ENCODE measurements at places on chromosomes 7 and 10.
A peak's percentile ranks its signal among the peaks of the same experiment; 100 is the strongest.

- no peak for DNase-seq
Observed at GRCh38 chr10:29256019-29256418, 32.9 kb upstream of the LYZL1 start.

DNA sequence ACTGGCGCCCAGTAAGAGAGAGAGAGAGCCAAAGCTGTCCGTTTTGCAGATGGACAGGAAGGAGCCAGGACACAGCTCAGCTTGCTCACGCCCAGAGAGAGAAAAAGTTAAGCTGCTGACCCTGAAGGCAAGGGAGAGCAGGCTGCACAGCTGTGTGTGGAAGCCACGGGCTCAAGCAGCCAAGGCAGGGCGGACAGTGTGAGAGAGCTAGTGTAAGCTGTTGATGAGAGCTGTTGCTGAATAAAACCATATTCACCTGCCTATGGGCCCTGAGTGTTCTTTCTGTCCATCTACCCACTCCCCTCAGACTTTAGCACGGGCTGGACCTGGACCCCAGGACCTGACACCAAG is 5.4 kb downstream of the INMT start:
- DNase-seq: no peak

- DNase-seq: no peak
Observed at GRCh38 chr10:61754587-61755550, 92.1 kb downstream of the CABCOCO1 start.

DNA sequence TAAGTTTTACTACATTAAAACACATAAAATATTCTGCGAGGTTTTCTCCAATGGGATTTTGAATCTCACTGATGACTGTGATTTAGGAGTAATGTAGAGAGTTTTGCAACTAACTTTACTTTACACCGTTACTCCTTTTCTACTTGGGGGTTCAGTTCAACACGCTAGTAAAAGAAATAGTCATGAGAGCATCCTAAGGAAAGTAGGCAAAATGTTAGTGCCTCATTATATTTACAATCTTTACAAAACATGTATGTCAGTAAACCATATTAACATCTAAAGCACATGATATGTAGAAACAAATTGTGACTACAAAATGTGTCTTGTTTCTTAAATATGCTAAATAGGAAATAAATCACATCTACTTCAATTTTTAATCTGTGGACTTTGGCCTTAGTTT is 6.0 kb downstream of the MEOX2 start:
- DNase-seq: no peak

DNA sequence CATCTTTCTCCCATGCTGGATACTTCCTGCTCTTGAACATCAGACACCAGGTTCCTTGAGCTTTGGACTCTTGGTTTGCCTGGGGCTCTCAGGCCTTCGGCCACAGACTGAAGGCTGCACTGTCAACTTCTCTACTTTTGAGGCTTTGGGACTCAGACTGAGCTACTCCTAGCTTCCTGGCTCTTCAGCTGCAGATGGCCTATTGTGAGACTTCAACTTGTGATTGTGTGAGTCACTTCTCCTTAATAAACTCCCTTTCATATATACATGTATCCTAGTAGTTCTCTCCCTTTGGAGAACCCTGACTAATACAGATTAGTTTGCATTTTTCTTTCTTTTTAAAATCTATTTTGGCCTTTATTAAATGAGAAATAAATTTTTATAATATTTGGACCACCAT is 276.2 kb upstream of the SEMA3C start:
- DNase-seq: no peak

- DNase-seq: no peak
Observed at GRCh38 chr7:2000153-2000687, 232.5 kb downstream of the MAD1L1 start.

DNA sequence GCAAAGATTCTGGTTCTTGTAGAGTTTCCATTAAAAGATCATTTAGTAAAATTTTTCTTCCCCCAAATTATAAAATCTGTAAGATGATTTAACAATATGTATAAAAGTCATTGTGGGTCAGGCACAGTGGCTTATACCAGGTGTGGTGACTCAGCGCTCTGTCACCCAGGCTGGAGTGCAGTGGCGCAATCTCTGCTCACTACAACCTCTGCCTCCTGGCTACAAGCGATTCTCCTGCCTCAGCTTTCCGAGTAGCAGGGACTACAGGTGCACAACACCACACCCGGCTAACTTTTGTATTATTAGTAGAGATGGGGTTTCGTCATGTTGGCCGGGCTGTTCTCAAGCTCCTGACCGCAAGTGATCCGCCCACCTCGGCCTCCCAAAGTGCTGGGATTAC is 68.0 kb downstream of the SEPTIN14 start:
- no peak for DNase-seq

DNA sequence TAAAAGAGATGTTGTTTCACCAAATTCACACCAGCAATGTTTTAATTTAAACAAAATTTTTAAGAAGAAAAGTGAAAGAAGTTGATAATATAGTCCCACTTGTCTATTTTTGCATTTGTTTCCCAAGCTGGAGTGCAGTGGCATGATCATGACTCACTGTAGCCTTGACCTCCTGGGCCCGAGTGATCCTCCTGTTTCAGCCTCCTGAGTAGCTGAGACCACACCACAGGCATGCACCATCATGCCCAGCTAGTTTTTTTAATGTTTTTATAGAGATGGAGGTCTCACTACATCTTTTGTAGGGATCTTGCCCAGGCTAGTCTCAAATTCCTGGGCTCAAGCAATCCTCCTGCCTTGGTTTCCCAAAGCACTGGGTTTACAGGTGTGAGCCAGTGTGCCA is 14.1 kb upstream of the NDUFA5 start:
- DNase-seq: no peak

DNA sequence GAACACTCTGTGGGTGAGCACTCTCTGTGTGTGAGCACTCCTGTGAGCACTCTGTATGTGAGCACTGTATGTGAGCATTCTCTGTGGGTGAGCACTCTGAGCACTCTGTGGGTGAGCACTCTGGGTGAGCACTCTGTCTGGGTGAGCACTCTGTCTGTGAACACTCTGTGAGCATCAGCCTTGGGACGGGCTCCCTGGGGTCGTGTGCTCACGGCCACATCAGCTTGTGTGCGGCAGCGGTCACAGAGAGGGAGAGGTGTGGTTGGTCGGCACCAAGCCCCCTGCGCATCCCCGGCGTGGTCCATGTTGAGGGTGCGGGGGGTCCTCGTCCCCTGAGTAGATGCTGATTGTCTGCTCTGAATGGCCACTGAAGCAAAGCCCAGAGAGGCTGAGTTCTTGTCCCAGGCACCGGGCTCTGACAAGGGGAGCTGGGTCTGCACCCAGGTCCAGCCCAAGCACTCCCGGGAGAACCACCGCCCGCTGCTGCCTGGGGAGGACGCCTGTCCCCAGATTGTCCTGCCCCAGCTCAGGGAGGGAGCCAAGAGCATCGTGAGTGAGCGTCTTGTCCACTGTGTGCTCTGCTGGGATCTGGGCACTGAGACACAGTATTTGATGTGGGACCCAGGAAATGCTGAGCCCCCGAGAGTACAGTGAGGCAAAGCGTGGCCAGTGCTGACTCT is 143.7 kb downstream of the DNAJB6 start:
- no peak for DNase-seq

- DNase-seq: no peak
Observed at GRCh38 chr7:100946766-100947365, 2.5 kb upstream of the MUC3A start.

GRCh38 chr7:23072922-23073321 is 32.7 kb upstream of the KLHL7 start:
- no peak for DNase-seq

DNA sequence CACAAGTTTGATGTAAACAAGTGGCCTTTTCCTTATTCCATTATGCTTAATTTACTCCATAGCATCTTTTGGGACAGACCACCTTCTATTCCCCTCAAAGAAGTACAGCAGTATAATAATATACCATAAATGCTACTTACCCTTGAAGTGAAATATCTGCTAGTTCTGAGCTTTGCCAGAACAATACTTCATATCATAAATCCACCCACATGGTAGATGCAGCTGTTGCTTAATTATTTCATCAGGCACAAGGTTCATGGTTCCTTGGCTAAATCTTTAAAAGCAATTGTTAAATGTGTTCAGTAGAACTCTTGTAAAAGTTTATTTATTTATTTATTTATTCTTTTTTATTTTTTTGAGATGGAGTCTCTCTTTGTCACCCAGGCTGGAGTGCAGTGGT is 32.9 kb downstream of the CSTF2T start:
- no peak for DNase-seq

GRCh38 chr10:17882557-17882956 is 69.2 kb upstream of the SLC39A12 start:
- DNase-seq: no peak

- no peak for DNase-seq
Observed at GRCh38 chr10:90788968-90789367, 68.9 kb downstream of the HTR7 start.

- no peak for DNase-seq
Observed at GRCh38 chr7:6049780-6050179, 18.6 kb downstream of the ANKRD61 start.

DNA sequence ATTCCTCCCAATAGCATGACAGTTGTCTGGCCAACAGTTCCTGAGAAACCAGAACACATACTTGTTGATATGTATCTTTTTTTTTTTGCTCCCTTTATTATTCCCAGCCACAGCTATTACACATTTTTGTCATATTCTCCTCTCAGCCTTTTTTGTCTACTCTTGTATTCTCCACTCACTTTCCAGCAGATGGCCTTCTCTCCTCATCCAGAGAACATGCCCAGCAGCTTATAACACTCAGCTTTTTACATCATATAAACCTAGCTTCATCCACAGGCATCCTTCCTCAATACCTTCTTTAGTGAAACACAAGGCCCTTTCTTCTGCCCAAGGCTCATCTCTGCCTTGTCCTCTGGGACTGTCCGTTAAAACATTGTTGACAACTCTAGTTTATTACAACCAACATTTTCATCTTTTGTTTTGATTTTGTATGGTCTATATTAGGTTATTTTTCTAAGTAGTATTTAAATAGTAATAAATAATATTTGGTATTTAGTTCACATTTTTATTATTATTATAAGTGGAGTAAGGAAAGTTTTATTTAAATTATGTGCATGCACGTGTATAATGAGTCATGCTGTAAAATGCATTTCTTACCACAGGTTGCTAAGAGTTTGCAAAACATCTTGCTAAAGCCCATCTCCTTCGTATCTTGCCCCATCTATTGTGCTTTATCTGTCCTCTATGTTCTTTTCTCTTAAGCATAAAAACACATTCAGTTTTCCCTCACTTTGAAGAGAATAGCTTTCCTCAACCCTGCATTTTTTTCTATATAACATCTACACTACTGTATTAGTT is 101.5 kb downstream of the ORC5 start:
- DNase-seq: no peak

DNA sequence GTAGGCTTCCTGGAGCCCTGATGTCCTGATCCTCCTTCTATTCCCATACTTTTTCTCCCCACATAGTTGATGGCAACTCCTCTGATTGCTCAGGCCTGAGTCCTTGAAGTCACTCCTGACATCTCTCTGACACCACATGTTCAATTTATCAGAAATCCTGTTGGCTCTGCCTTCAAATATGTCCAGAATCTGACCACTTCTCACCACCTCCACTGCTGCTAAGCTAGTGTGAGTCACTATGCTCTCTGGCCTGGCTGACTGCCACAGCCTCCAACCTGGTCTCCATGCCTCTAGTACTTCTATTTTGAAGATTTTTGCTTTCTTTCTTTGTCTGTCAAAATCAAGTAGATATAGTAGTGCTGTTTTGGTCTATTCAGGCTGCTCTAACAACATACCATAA is 53.0 kb downstream of the TMEM229A start:
- DNase-seq: no peak

DNA sequence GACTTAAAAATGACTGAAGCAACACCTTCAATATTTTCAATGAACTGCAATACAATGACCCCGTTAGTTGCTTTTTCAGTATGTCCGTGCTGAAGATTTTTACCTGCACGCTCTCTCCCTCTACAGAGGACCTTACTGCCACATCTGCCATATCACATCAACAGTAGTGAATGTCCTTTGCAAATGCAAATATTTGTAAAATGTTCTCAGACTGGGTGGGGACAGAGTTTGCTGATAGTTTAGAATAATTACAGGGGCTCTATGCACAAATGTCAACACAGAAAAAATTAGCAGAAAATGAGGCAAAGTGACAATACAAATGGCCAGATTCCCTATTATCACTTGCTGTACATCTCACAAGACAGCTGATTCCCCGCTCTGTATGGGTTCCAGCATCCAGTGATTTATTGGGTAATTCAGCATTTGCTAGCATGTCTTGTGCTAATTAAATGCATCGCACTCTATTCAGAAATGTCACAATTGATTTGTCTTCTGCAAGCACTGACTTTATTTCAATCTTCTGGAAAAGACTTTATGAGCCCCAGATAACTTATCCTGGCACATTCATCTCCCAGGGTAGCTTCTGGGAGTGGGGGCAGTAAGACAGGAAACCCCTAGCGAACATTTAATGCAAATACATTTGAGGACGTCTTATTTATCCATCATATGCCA is 69.1 kb upstream of the PTER start:
- DNase-seq: no peak

DNA sequence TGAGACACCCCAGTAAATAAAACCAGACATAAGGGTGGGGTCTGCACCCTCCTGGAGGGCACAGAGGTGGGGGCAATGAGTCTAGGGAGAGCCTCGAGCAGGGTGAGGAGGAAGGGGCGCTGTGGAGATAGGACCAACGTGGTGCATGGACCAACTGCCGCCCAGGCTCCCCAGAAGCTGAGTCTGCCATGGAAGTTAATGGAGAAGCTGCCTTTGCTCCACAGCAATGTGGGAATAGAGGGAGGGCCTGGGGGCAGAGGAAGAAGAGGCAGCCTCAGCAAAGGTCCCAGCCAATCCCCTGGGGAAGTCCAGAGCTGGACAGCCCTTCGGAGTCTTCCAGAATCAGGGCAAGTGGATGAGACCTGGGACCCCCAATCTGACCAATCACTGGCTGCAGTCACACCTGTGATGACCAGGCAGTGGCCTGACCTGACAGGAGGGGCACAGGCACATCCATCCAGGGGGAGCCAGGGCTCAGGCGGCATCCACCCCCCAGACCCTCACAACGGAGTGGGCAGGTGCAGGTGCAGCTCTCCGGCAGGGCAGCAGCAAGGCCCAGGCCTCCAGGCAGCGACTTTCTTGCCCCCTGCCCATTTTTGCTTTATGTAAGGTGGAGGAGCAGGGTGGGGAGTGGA is 242.2 kb upstream of the PPP2R2D start:
- no peak for DNase-seq

- DNase-seq: no peak
Observed at GRCh38 chr10:56583316-56583715, 222.3 kb upstream of the ZWINT start.

DNA sequence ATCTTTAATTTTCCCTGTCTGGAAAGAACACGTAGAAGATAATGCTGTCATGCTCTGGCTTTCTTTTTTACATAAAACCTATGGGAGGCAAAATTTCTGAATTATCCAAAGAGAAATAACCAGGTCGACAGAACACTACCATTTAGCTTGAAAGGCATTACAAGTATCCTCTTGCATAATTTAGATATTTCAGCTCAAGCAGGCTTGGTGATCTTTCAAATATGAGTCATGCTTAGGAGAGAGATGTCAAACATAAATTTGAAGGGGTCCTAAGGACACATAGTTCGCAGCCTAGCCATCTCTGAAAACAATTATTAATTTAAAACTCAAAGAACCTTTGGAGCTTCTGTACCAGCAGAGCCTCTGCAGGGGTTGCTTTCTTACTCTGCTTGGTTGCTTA is 100.9 kb downstream of the FAS start:
- no peak for DNase-seq

- peak; percentile 15 for DNase-seq
Observed at GRCh38 chr7:111855842-111856227, 293.5 kb upstream of the IMMP2L start.
